ENCODE measurements at places on chromosomes 4 and X. TPM values are rescaled to one million over a fixed set of nuclear protein-coding genes. Genes with fewer than 3 reads are reported as not detected.

The GDI1 gene
- total RNA-seq, result 147 TPM

The NDNF gene
- 0.35 TPM for total RNA-seq

The FAM114A1 gene
- total RNA-seq, result 245 TPM

The CENPE gene
- 8.2 TPM for total RNA-seq

DNA sequence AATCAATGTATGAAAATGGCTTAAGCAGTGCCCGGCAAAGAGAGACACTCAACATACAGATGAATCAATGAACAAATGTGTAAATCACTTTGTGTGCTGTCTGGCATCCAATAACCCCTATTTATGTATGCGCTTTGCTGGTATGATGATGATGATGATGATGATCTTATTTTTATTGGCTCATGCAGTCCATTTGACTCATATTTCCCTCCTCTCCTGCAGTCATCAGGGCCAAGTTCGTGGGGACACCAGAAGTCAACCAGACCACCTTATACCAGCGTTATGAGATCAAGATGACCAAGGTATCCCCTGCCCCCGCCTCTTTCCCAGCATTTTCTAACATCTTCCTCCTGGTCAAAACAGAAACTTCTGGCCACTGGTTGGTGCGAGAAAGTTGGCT is 2.5 kb downstream of the TIMP1 start:
- DNase-seq, result no peak
